ENCODE measurements at places on chromosomes 11 and 22.

- no peaks in the 10 kb centered on the region for H3K4me1 ChIP-seq
- H3K4me3 ChIP-seq, result peak within 1 kb of the TSS; percentile 67
- DNase-seq, result no peak
- H3K27ac ChIP-seq, result peak within 1 kb of the TSS; percentile 43
- H3K36me3 ChIP-seq, result no peaks in the 10 kb centered on the region
These were observed at the start of gene CYTH4 for GRCh38 chr22:37282385-37282677. Gene CYTH4, plus strand, starts transcription at chr22:37282508. Its CDS starts 62 bp downstream, at chr22:37282570.

DNA sequence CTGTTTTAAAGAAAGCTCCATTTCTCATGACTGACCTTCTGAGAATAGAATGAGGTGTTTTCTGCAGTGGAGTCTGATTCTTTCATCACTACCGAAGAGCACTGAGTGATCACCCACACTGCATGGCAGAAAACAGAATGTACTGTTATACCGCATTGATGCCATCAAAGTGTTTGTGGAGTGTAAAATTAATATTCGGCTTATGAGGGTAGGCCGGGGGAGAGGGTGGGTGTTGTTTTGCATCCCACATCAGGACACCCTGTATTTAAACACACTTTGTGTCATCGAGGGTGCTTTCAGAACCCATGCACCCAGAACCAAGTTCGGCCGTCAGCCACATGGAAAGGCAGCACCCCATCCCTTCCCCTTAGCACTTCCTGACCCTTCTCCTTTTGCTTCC is 41.3 kb upstream of the ETS1 start:
- no peak overlapping the region for H3K27ac ChIP-seq
- H3K4me1 ChIP-seq, result no peaks in the 10 kb centered on the region
- H3K36me3 ChIP-seq, result no peaks in the 10 kb centered on the region
- H3K4me3 ChIP-seq, result no peak overlapping the region

DNA sequence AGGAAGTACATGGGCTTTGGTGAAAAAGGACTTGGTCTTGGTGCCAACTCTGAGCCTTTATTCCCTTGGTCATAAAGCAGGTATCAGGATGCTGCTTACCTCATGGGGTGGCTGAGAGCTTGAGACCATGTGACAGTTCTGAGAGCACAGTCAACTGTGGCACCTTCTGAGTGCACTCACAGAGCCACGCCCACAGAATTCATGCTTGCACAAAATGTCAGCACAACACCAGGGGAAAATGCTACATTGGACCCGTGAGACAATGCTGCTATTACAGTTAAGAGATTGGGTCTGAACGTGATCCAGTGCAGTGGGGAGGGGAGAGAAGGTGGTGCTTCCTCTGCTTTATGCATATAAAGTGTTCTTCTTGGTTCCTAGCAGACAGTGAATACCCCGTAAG is 79.5 kb upstream of the SPON1 start:
- no peak for DNase-seq
- H3K27ac ChIP-seq, result no peak overlapping the region
- no peaks in the 10 kb centered on the region for H3K27me3 ChIP-seq

DNA sequence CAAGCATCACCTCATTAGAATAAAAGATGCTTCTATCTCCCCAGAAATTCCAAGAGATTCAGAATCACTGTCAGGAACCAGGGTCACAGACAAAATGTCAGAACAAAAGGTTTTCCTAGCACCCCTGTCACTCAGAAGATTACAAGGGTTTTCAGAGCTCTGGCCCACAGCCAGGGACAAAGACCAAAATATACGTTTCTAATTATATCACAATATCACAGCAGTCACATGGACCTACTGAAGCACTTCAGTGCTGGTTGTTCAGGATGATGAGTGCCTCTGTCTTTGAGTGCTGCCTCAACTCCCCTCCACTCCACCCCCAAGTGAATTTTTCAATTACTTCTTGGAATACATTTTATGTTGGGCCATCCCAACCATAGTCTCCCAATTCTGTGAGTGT is 21.9 kb upstream of the RTL6 start:
- no peak for DNase-seq
- H3K27ac ChIP-seq, result no peak overlapping the region
- no peaks in the 10 kb centered on the region for H3K27me3 ChIP-seq
- no peaks in the 10 kb centered on the region for H3K4me1 ChIP-seq

DNA sequence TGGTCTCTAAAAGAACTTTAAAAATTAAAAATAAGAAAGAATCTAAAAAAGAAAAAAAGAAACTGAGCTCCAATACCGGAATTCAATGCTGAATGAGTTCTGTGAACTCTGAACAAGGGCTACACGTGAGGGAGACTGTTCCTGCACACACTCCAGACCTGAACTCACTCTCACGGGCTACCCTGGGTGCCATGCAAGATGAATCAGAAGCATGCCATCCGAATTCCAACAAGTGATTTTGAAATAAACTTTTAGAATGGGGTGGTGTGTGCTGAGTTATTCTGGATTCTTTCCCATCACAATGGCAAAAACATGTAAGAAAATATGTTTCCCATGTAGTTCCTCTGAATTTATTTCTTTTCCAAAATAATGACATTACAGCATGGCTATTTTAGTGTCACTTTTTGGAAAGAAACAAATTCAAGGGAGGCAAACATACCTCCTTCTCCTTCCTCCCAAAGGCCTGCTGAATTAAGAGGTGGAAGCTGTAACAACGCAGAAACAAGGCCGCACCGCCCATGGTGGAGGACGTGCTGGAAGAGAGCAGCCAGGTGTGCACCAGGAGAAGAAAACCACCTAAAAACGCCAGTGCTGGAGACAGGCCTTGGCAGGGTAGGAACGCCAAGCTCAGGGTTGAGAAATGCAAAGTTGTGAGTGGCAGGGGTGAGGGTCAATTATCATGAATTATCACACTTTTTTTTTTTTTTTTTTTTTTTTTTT is 63.2 kb upstream of the ARFGAP3 start:
- H3K27ac ChIP-seq, result peak overlapping the region; percentile 90
- peak overlapping the region; percentile 16 for H3K4me3 ChIP-seq
- H3K4me1 ChIP-seq, result peaks cover 56% of the 10 kb centered on the region
- no peaks in the 10 kb centered on the region for H3K36me3 ChIP-seq

DNA sequence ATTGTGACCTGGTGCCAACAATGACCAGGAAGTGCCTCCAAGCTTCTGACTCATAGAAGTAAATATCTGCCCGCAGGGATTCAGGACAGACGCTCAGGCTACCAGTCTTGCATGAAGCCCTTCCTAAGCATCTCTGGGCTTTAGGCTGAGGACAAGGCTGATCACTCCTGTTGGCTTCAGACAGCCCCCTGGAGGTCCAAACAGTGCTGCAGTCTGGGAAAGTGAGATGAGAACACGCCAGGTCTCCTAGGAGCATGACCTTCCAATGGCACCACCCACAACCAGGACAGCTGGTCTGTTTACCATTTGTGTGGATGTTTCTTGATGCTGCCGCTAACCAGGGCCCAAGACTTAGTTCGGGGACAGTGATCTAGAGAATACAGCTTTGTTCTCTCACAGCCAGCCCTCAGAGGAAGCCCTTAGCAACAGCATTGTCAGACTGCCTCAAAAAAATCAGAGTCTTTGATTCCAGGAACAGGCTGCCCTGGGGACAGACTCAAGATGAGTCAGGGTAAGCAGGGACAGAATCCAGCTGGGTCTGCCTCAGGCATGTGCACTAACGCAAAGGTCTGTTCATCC is 111.2 kb downstream of the ZNF280B start:
- no peaks in the 10 kb centered on the region for H3K27me3 ChIP-seq
- no peak overlapping the region for H3K4me3 ChIP-seq
- DNase-seq, result no peak
- no peak overlapping the region for H3K27ac ChIP-seq
- H3K4me1 ChIP-seq, result no peaks in the 10 kb centered on the region
- no peaks in the 10 kb centered on the region for H3K36me3 ChIP-seq

DNA sequence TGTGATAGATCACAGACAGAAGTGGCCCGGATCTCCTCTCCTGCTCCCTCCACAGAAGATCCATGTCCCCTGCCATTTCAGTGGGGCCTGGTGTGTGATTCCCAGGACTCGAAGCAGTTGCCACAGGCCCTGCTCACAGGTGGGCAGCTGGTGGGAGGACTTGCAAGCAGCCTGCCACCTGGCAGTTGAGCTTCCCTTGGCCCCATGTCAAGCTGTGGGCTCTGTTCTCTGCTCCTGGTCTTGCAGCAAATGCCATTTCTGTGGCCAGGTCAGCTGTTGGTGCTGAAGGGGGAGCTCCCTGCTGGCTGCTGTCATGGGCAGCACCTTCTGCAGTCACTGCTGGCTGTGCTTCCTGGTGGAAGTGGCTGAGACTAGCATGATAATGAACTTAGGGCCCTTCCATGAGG is 59.1 kb upstream of the SLC22A12 start:
- H3K36me3 ChIP-seq, result no peaks in the 10 kb centered on the region
- DNase-seq, result no peak
- no peak overlapping the region for H3K27ac ChIP-seq
- peaks cover 7% of the 10 kb centered on the region for H3K4me1 ChIP-seq

GRCh38 chr11:126607776-126608541 is 252.5 kb downstream of the ST3GAL4 start:
- H3K27me3 ChIP-seq, result no peaks in the 10 kb centered on the region
- no peak overlapping the region for H3K27ac ChIP-seq
- no peak for DNase-seq
- no peaks in the 10 kb centered on the region for H3K4me1 ChIP-seq

DNA sequence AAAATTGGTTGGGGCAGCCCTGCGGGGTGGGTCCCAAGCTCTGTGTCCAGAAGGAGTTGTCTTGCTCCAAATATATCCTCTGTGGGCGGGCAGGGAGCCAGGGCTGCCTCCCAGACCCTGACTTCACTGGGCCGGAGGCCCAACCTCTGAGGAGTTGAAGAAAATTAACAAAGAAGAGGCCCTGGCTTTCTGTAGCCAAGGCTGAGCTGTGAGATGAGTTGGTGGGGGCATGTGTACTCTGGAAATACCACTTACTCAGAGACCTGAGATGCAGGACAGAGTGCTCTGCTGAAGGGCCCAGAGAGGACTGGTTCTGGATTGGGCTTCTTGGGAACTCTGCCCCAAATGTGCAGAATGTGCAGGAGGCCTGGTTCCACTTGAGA is 96.3 kb downstream of the SWAP70 start:
- DNase-seq, result peak; percentile 82
- no peak overlapping the region for H3K4me3 ChIP-seq
- H3K27ac ChIP-seq, result peak overlapping the region; percentile 90
- H3K27me3 ChIP-seq, result no peaks in the 10 kb centered on the region
- no peaks in the 10 kb centered on the region for H3K36me3 ChIP-seq

DNA sequence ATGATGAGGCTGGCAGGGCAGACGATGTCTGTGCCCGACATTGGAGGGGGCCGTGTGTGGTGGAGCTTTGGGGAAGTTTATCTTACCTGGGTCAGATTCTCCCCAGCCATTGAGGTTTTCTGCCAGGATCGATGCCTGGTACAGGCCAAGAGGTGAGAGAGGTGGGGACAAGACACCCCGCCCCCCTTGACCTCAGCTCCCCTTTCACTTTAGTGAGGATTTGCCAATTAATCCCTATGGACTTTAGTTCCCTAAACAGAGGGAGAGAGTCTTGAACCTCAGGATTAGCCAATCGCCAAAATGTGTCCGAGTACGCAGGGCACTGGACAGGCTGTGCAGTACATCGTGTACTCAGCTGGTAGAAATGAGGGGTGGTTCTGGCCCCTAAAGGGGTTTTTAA is 541 bp downstream of the HORMAD2 start:
- H3K27ac ChIP-seq, result no peak overlapping the region
- H3K4me3 ChIP-seq, result no peak overlapping the region
- peaks cover 5% of the 10 kb centered on the region for H3K4me1 ChIP-seq
- no peak for DNase-seq
- no peaks in the 10 kb centered on the region for H3K27me3 ChIP-seq

DNA sequence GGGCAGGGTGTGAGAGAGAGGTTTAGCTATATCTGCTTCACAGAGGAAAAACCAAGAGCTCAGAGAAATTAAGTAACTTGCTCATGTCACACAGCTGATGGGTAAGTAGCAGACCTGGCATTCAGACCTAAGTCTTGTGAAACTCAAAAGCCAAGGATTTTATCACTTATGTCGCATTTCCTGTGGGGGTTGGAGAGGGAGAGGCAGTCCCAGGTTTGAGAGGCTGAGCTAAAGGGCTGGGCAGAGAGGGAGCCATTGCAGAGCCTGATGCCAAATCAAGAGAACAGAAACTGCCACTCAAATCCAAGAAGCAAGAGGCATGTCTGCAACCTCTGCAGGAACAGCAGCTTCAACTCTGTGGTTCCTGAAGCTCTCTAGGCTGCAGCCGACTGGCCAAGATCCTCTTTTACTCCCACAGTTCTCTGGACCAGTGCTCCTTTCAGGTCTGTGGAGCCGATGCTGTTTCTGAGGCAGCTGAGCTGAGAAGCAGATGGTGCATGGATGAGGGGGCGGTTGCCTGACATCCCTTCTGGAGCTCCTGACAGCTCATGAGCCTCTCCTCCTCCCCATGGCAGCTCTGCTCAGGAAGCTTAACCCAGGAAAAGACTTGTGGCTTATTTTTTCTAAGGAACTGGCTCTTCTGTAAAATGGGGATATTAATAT is 47.6 kb upstream of the NAV2 start:
- DNase-seq, result no peak
- H3K27me3 ChIP-seq, result no peaks in the 10 kb centered on the region
- H3K36me3 ChIP-seq, result no peaks in the 10 kb centered on the region

DNA sequence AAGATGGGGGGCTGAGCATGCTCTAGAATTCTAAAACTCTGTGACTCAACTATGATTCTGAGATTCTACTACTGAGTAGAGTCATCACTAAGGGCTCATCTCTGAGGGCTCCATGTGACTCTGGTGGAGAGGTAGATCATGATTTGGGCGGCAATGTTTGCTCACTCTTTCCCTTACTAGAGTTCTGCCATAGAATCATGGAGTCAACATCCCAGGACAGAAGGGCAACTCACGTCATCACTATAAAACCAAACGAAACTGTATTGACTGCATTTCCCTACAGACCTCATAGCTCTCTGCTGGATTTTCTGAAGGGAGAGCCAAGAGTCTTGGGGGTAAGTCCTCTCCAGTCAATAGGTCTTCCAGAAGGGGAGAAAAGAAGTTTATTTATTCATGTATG is at the start of gene MS4A14:
Gene MS4A14, plus strand, starts transcription at position 78 of the 400 bp plus-strand sequence. Its CDS starts 120 bp downstream, at position 198.
- H3K36me3 ChIP-seq, result no peaks in the 10 kb centered on the region
- H3K27me3 ChIP-seq, result no peaks in the 10 kb centered on the region

DNA sequence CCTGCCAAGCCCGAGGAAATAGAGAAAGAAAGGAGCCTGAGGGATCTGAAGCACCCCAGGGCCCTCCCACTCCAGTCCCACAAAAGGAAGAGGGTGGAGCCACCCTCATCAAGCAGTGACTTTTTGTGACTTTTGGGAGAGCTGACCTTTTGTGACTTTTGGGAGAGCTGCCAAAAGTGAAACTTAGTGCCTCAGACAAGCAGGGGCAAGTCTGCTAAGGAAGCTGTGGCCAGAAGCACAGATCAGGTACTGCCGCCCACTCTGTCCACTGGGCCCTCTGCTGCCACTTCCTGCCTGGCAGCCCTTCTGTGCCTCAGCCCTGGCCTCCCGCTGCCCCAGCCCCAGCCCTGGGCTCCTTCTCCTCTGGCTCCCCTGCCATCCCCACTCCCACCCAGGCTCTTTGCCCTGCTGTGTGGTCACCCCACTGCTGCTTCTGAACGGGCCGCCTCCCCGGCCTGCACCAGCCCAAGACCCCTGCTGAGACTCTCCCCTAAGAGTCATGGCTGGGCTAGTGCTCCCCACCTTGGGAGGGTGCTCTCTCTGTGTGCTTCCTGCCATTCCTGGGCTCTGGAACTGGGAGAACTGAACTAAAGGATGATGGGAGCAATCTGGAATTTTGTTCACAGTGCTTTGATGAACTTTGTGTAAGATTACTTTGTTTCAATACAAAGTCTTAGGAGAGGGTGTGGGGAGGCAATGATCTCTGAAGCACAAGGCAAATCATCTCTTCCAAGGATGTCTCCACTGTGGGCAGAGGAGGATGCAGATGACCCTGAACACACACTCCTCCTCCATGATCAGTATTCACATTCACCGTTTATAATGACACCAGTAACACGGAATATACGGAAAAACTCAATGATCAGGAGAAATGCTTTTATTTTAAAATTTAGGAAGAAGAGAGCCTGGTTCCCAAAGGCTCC is at the start of gene APOBEC3H:
Gene APOBEC3H, plus strand, starts transcription at position 147 of the 923 bp plus-strand sequence. CDS start 3,035 bp downstream, outside the sequence.
- H3K27me3 ChIP-seq, result no peaks in the 10 kb centered on the region
- no peak for DNase-seq
- H3K27ac ChIP-seq, result no peak within 1 kb of the TSS
- no peaks in the 10 kb centered on the region for H3K36me3 ChIP-seq

Measured in thoracic aorta (tissue), 2 donors.